Stimulated activated naive CD8-positive, alpha-beta T cell treated with anti-CD3 and anti-CD28 coated beads, Interleukin-15, Interleukin-2, amounts not matched to agents 100 U/mL and 50 U/mL, for 24 hours (primary cell): ENCODE measurements at places on chromosomes 2 and 18.

GRCh38 chr2:119255760-119256581 is 32.3 kb downstream of the STEAP3 start:
- no peak for DNase-seq

GRCh38 chr2:3171564-3172264 is 205.9 kb downstream of the EIPR1 start:
- DNase-seq, result no peak

- DNase-seq, result no peak
These were observed 1.7 kb upstream of the QPCT start for GRCh38 chr2:37342591-37343220.

DNA sequence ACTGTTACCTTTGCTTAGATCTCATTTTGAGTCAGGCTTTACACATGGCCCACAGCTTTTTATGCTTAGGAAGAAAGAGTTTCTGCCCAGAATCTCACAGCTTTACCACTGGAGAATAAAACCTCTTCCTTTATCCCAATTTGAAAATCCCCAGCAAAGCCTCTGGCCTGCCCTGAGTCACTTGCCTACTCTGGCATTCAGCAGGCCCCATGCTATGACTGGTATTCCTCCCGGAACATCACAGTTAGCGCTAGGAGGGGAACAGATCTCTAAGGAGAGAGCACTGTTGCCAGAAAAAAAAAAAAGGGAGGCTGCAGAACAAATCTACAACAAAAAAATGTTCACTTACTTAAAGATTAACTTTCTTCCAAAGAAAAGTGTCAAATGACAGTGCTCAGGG is 152.9 kb upstream of the DNMT3A start:
- no peak for DNase-seq

DNA sequence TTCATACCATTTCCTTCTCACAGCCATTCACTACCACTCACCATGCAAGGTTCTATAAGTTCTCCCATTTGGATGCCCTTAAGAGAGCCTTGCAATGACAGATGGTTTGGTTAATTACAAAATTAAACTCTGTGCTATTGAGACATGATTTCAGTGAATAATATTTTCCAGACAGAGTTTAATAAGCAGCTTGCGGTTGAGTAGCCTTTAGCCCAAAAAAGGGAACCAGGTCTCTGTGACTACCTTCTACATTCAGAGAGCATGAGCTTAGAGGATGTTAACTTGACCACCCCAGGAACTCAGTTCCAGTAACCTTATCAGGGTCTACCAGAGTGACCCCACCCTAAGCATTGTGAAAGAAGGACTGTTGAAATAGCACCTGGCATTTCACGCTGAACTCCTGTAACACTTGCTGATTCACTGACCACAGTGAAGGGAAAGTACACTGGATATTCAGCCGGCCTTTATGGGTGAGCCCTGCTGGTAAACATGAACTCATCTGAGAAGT is 1173.1 kb upstream of the ZEB2 start:
- no peak for DNase-seq

GRCh38 chr2:24859968-24860600 is 60.0 kb downstream of the ADCY3 start:
- no peak for DNase-seq

DNA sequence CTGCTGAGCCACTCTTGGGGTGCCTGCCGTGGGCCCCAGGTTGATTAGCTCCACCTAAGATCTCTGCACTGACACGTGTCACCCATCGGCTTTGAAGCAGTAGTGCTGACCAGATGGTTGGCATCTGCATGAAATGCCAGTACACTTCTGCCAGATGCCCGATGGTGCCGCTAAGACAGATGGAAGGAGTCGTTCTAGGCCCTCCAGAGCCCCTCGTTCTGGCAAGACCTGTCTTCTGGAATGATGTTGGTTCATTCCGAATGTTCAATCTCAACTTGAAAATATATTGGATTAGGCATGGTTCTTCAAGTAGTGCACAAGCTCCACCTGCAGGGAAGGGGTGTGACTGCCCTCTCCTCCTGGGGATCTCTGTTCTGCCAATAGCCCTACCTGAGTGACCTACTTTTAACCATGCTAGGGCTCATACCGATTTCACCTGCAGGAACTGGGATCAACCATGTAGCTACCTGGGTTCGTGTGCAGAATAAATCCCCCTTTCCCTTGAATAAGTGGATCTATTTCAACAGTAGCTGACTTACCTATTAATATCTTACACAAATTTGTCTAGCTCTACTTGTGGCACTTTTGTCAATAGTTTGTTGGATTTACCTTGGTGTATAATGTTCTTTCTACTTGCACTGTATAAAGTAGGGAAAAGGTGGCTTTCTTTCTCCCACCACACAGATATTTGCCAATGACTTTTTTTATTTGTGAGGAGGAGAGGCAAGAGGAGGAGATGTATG is 342.6 kb downstream of the CTNNA2 start:
- no peak for DNase-seq

GRCh38 chr2:204732019-204732418 is 186.7 kb downstream of the PARD3B start:
- no peak for DNase-seq

- DNase-seq, result no peak
These were observed 13.9 kb upstream of the SMCHD1 start for GRCh38 chr18:2641638-2642037.

- peak; percentile 27 for DNase-seq
These were observed 137.1 kb downstream of the ZEB2 start for GRCh38 chr2:144382849-144383248.

DNA sequence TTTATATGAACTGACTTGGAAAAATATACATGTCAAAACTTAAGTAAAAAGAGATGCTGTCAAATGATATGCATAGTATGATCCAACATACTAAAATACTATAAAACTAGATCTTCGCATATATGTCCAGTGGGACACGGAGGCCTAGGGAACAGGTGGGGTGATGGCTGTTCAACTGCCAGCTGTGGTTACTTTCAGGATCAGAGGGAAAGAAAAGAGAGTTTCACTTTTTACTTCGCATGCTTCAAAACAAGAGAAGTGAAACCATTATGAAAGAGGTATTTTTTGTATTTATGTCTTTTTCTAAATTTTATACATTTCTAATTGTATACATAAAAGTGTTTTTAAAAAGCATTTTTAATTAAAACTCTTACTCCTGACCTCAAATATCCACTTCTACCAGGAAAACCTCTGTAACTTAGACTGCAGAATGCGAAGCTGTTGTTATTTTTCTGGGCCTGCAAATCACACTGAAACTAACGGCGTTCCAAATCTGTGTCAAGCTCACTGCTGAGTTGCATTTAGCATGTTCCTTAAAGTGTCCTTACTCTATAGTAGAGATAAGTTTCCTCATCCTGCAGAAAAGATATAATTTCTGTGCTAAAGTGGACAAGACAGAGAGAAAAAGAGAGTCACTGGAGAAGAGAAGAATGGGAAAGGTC is 97.8 kb upstream of the SLC35G4 start:
- DNase-seq, result no peak

DNA sequence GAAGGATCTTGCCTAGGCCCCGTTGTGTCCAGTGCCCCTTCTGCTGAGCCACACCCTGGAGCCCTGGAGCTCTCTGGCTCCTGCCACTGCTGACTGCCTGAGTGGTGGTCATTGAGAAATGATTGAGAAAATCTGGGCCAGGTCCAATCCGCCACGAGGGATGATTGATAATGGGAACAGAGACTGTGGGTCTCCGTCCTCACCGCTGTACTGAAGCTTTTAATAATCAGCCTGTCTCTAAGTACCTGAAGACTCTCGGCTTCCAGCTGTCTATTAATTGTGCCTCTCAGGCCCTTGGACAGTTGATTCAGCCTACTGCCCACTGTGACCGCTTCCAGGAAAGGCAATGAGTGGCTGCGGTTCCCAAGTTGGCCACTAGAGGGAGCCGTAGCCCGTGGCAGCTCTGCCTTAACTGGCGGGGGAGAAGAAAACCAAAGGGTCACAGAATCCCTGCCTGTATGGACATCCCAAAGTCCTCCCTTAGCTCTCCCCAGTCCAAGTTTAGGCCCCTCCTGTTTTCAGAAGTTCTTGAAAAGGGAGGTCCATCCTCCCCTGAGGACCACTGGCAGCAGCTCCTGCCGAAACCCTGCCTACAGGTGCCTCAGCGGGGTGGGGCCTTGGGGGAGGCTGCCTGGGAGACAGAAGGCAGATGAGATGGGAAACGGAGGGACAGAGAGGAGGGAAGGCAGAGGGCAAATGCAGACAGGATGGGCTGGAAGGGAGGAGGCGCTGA is 213.6 kb downstream of the TNS1 start:
- DNase-seq, result peak; percentile 84

- DNase-seq, result no peak
These were observed 89.0 kb upstream of the RBMS1 start for GRCh38 chr2:160582490-160583145.

GRCh38 chr2:219752726-219753125 is 125.3 kb downstream of the SLC4A3 start:
- DNase-seq, result no peak

DNA sequence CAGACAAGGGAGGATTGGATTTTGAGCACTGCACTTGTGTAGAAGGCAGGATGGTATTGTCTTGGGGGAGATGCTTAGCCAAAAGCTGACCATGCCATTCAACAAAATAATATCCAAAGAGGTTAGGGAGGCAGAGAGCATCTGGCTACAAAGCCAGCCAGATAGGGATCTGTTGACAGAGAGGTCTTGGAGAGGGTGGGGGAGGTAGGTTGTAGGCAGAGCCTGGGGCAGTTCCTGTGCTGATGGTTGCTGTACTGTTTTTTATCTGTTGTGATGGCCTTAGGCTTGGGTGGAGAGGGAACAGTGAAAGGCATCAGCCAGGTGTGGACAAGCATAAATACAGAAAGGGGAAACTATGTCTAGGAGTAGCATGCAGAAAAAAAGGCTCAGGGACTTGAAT is 100.9 kb downstream of the AQP4 start:
- no peak for DNase-seq

GRCh38 chr2:239902749-239903201 is 122.4 kb downstream of the NDUFA10 start:
- DNase-seq, result no peak

GRCh38 chr18:32870611-32871010 is 97.8 kb upstream of the KLHL14 start:
- no peak for DNase-seq

- no peak for DNase-seq
These were observed 422 bp downstream of the OBSL1 start for GRCh38 chr2:219570924-219571310.

DNA sequence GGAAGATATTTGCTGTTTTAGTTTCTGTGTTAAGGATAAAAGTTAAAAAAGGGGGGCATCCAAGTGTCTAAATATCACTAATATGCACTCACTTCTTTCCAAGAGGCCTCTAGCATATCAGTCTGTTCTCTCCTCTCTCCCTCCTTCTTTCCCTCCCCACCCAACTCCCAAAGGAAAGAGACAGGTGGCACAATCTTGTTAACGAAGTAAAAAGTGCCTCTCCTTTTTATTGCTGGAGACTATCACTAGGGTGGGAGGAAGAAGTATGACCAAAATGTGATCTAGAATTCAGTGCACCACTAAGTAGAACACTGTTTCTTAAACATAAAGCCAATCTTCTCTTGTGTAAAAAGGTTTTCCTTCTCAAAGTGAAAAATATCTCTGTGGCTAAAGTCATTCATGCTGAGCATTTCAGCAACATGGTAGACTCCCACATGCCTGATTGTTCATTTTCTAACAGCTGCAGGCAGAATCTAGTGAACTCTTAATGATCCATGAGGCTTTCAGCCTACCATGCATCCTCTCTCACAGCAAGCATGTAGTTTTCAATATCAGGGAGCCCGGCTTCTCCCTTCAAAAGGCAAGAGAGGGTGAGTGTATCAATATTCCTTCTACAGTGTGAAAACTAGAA is 39.5 kb downstream of the RNU4ATAC start:
- no peak for DNase-seq

GRCh38 chr2:238021327-238021726 is 39.5 kb upstream of the SCLY start:
- no peak for DNase-seq

- DNase-seq, result no peak
These were observed 261.3 kb downstream of the MBD5 start for GRCh38 chr2:148282201-148282600.

GRCh38 chr2:112923967-112924338 is 13.0 kb downstream of the IL37 start:
- DNase-seq, result no peak

- DNase-seq, result no peak
These were observed 225.4 kb upstream of the FBXO11 start for GRCh38 chr2:48131539-48132270.

- no peak for DNase-seq
These were observed 79.2 kb upstream of the MYO3B start for GRCh38 chr2:170098626-170099312.

GRCh38 chr2:150296770-150297546 is 190.5 kb downstream of the RND3 start:
- DNase-seq, result no peak

DNA sequence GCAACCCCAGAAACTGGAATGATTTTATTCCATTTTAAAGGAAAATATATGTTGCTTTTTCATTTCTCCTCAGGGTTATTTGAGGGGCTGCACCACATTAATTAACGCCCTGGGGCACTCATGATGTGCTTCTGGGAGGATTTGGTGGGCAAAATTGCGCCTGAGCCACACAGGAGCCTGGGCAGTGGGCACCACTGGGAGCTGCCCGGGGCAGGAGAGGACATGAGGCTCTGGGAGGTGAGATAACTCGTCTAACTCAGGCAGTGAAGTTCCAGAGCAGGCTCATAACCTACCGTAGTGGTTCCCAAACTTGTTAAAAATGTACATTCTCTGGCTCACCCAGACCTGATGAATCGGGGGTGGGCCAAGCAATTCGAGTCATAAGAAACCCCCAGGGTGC is 68.3 kb downstream of the EDAR start:
- no peak for DNase-seq

- DNase-seq, result no peak
These were observed 56.3 kb downstream of the SLC16A14 start for GRCh38 chr2:230012267-230012884.

GRCh38 chr2:211745295-211746097 is 793.1 kb downstream of the ERBB4 start:
- peak; percentile 7 for DNase-seq

GRCh38 chr2:65070172-65070830 is 14.1 kb downstream of the CEP68 start:
- DNase-seq, result no peak

DNA sequence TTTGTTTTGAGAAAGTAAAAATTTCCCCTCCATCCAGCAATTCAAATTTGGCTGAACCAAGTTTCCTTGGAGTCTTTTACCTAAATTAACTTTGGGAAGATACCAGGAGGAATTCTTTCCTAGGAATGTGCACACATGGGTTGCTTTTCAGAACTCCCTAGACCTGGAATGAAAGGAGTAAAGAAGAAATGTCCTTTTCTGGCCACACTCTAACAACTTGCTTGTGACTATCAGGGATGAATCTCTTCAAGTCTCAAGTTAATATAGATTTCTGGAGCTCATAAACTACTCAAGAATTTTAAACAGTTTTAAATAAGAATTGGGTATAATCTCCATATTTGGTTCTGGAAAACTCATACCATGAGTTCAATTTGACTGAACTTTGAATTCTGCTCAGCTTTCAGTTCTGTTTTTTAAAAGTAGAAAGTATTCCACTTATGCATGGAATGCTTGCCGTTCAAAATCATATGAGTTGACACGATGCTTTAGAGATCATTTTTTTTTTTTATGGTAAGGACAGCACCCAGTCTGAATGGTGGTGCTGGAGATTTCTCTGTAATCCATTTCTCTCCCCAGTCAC is 7.7 kb downstream of the RASGRP3 start:
- no peak for DNase-seq
